ENCODE measurements at places on chromosomes 6 and 20.

DNA sequence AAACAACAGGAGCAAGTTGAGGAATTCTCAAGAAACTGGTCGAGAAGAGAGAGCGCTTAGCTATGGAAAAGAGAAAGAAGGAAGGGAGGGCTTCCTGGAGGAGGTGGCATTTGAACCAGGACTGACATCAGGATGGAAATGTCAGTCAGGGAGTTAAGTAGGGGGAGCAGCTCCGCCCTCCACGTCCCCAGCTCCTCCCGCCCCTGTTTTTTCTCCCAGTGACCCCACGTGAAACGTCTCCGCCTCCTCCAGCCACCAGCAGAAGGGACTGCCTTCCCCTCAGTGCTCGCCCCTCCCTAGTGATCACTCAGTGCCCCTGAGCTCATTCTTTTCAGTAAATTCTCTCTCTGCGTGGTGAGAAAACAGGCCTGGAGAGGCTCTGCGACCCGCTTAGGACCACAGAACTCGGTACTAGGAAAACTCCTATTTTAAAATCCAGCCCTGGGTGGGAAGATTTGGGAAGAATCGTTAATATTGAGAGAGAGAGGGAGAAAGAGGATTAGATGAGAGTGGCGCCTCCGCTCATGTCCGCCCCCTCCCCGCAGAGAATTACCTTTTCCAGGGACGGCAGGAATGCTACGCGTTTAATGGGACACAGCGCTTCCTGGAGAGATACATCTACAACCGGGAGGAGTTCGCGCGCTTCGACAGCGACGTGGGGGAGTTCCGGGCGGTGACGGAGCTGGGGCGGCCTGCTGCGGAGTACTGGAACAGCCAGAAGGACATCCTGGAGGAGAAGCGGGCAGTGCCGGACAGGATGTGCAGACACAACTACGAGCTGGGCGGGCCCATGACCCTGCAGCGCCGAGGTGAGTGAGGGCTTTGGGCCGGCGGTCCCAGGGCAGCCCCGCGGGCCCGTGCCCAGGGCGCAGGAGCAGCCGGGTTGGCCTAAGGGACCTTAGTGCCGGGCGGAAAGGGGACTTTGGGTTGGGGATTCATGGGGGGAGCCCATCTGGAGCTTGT lies 4.6 kb downstream of the HLA-DPB1 start:
- peak; percentile 50 for DNase-seq

GRCh38 chr6:12391472-12391871 lies 101.3 kb downstream of the EDN1 start:
- DNase-seq: no peak

GRCh38 chr6:63742060-63742459 lies 106.5 kb downstream of the PHF3 start:
- no peak for DNase-seq

DNA sequence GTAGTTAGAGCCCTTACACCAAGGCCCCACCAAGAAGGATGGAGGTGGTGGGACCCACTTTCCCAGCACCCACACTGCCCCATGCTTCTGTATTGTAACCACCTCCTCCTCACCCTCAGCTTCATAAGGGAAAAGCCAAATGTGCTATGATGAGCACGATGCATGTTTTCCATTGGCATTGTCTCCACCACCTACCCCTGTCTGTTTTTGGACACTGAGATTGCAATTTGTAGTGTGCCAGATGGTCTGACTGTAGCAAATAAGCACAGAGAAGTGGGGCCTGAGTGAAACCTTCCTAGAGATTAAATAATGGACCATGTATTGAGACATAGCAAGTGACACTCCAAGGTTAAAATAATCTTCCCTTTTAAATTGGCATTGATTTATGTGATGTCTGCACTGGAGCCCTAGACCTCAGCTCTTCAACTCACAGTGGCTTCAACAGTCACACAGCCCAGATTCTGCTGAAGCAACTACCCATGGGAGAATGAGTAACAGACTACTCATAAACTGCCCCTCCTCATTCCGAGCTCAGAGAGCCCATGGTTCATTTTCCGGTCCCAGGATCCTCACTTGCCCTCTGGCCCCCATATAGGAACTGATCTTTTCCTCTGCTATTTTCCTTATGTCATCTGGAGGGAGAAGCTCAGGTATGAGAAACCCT lies 177.9 kb downstream of the COL9A1 start:
- no peak for DNase-seq

GRCh38 chr6:24882295-24882694 lies 53.5 kb downstream of the RIPOR2 start:
- DNase-seq: no peak

DNA sequence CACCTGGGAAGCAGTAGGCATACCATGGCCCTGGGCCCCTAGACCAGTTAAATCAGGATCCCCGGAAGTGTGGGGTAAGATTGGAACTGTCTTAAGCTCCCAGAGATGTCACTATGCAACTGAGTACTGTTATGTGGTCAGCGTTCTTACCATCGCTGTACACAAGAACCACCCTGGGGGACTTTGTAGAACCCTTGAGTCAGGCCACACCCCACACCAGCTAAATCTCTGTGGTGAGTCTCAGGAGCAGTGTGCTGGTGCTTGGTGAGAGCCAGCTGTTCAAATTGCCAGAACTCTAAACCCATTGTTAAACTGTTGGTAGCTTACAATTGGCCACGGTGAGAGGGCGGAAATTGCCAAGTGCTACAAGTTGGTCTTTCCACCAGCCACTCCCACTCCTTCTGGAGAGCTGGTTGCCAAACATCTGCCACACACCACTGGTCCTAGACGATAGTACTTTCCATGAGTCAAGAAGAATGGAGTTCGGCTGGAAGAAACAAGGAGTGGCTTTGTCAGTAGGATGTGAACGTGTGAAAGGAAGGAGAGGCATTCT lies 80.5 kb upstream of the SYNDIG1 start:
- no peak for DNase-seq

GRCh38 chr6:28683945-28684538 lies 158.4 kb downstream of the GPX5 start:
- DNase-seq: no peak

- no peak for DNase-seq
Observed at GRCh38 chr6:35777356-35778102, 1.1 kb downstream of the CLPSL2 start.

DNA sequence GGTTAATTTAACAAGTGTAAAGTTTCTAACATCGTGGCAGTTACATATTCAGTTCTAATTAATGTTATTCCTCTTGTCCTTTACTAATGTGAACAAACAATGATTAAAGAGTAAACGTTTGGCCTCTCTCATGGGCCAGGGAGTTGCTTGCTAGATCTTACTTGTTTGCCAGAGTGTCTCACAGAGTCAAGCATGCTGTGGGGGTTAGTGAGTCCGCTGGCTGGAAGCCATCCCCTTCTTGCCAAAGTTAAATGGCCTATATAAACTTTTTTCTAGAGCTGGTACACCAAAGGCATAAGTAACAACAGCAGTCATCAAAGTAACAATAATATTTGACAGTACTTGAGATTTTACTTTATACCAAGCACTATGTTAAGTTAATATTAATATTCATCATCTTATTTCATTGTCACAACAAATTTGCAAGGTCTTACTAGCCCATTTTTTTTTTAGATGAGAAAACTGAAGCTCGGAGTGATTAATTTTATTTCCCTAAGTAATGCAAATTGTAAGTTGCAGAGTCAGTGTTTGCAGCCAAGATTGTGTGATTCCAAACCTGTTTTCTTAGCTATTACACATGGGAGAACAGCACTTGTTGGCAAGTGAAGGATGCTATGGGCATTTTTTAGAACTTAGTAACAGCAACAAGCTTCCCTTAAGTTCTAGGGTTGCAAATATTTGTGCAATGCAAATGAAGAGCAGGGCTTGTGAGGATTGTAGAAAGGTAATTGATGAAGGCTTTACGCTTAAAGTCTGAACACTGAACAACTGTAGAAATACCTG lies 224.5 kb downstream of the RFPL4B start:
- DNase-seq: no peak

- DNase-seq: no peak
Observed at GRCh38 chr6:168735268-168735949, 294.4 kb downstream of the SMOC2 start.

- no peak for DNase-seq
Observed at GRCh38 chr6:53115741-53116140, 32.9 kb downstream of the GCM1 start.

GRCh38 chr20:53826597-53827291 lies 233.1 kb upstream of the ZNF217 start:
- DNase-seq: no peak

DNA sequence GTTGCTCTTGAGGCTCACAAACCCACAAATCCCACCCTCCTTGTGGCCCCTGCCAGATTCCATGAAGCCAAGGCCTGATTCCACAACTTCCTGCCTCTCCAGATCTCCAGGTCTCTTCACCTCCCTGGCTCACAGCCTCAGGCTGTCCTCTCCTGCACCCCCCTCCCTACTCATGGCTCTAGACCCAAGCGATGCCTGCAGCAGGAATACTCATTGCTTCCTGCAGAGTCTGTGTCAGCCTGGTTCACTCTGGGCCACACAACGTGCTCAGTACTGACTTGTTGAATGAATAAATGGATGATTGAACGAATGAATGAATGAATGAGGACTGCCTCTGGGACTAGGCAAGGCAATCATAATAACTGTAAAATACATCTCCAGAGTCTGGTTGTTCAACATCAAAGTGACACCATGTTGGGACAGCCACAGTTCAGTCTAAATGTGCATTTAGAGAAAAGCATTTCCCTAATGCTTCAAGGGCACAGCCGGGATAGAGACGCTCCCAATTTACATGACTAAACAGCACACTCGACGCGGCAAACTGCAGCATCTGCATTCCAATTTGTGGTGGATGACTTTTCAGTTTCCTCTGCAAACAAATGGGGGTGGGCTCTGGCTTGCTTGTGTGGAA lies 139.9 kb downstream of the GRM4 start:
- DNase-seq: no peak

GRCh38 chr6:168374051-168374502 lies 54.5 kb upstream of the DACT2 start:
- peak; percentile 34 for DNase-seq

DNA sequence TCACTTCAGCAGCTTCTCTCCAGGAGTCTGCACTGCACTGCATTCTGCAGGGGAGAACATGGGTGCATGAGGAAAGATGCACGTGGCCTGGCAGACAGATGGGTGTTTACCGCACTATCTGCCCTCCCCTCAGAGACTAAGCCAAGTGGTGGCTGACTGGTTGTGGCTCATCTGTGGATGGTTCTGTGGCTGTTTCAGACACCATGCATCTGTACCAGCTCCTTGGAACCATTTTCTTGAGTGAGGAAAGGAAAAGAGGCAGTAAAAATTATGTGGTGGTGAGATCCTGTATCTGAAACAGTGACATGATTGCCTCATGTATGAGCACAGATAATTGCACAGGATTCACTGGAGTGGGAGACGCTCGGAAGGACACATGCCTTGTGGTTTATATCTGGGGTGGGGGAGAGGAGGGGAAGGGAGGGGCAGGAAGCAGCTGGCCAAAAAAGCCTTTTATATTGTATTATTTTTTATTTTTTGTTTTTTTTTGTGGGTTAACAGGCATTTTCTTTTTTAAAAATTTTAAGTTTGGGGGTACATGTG lies 161.7 kb downstream of the ERMARD start:
- no peak for DNase-seq

- DNase-seq: peak; percentile 5
Observed at GRCh38 chr6:167481307-167481926, 156.5 kb downstream of the TTLL2 start.

DNA sequence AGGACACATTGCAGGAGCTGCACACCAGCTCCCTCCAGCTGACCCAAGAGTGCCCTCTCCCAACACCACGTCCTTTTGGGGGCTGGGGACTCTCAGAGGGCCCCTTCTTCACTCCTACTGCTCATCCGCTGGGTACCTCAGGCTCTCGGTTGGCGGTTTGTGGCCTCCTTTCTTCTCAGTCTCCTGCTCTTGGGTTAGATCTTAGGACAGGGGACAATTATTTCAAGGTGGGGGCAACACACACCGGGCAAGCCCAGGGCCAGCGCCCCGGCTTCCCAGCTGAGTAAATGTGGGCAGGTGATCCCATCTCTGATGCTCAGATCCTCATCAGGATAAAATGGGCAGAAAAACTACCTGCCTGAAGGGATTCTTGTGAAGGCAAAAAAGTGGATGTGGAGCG lies 1.1 kb downstream of the TCF15 start:
- no peak for DNase-seq

GRCh38 chr6:134422426-134423231 lies 104.7 kb upstream of the SGK1 start:
- DNase-seq: no peak

DNA sequence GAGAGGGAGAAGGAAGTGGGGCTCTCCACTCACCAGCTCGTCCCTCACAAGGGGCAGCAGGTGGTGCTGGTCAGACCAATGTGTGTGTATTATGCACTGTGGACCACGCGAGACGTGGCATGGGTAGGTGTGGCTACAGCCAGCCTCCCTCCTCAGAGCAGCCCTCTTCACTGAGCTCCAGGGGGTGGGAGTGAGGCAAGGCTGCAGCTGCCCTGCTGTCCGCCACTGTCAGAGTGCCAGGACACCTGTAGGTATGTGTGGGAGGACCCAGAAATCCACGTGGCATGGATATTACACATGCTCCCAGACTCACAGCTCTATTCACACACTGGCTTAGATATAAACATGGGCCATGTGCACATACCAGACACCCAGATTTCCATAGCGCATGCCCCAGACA lies 90.3 kb downstream of the VEGFA start:
- no peak for DNase-seq

- DNase-seq: no peak
Observed at GRCh38 chr6:159080217-159080976, 35.6 kb upstream of the TAGAP start.

DNA sequence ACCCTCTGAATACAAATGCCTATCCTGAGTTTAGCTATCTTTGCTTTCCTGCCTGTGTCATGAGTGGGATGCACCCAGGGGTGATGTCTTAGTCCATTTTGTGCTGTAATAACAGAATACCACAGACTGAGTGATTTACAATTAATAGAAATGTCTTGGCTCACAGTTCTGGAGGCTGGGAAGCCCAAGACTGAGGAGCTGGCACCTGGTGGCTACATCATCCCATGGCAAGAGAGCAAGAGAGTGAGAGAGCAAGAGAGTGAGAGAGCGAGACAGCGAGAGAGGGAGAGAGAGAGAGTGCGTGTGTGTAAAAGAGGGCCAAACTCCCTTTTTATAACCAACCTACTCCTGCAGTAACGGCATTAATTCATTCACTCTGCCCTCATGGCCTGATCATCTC lies 76.8 kb downstream of the PRDM1 start:
- no peak for DNase-seq

DNA sequence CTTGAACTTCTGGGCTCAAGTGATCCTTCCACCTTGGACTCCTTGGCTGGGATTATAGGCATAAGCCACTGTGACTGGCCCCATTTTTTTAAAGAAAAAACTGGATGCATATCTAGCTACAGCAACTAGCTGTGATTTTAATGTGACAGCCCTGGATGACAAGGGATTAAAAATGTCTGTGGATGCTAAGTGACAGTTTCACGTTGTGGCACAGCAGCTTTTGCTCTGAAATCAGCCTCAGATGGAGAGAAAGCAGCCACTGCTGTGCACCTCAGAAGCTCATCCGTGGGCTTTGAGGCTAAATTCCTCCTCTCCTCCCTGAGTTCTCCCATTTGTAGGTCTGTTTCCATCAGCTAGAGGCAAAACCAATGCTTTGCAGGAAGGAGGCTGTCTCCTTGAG lies 195.3 kb downstream of the SLC35F1 start:
- DNase-seq: no peak
